ENCODE measurements at places on chromosomes 1 and 21. TPM values are rescaled to one million over a fixed set of nuclear protein-coding genes. Genes with fewer than 3 reads are reported as not detected.

- no peak for DNase-seq
These were observed 28.2 kb upstream of the DOCK7 start for GRCh38 chr1:62716397-62716796.

- no peak for DNase-seq
These were observed 49.2 kb downstream of the ASH1L start for GRCh38 chr1:155513300-155513916.

The FCMR gene
- 0.65 TPM for total RNA-seq

The LCE2C gene
- total RNA-seq = not detected

Data from epithelial cell of proximal tubule (primary cell).